MCF 10A (cell line): ENCODE measurements at places on chromosomes 12 and 14. TPM values are rescaled to one million over a fixed set of nuclear protein-coding genes. Genes with fewer than 3 reads are reported as not detected.

GRCh38 chr12:54585243-54585642, 3.2 kb downstream of the PPP1R1A start:
- DNase-seq, result no peak

GRCh38 chr14:79118291-79118690, 948.1 kb downstream of the NRXN3 start:
- DNase-seq, result no peak

EP400 gene
- total RNA-seq, result 52.4 and 54.8 TPM in 2 replicates

DNA sequence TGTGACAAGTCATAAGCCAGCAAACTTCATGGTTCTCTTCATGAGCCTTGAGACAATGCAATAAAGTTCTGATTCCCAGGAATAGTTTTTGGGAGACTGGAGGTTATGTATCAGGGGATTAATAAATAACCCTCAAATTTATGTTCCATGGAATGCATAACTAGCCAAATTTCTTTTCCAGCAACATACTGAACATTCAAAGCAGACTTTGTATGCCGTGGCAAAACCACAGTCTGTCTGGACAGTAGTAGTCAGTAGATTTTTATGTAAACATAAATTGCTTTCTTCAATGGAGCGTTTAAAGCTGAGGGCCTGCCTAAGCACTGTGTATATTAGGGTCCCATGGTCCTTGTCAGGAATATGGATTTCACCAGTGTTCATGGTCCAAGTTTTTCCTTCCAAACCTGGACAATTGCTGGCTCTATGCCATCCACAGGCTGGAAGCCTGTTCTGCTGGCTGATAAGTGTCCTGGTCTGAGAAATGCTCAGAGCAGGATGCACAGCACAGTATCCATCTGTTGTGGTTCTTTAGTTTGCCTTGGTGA, 144.9 kb downstream of the SRGAP1 start:
- no peak for DNase-seq

- DNase-seq, result no peak
Observed at GRCh38 chr12:63325757-63326156, 174.8 kb upstream of the AVPR1A start.

DNA sequence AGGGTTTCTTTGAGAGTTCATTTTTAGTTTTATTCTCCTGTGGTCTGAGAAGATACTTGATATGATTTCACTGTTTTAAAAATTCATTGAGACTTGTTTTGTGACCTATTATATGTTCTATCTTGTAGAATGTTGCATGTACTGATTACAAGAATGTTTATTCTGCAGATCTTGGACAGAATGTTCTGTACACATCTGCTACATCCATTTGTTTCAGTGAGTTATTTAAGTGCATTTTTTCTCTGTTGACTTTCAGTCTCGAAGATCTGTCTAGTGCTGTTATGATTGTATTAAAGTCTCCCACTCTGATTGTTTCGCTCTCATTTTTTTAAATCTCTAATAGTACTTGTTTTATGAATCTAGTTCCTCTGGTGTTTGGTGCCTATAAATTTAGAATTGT, 1319.8 kb downstream of the TMEM121 start:
- DNase-seq, result no peak

DNA sequence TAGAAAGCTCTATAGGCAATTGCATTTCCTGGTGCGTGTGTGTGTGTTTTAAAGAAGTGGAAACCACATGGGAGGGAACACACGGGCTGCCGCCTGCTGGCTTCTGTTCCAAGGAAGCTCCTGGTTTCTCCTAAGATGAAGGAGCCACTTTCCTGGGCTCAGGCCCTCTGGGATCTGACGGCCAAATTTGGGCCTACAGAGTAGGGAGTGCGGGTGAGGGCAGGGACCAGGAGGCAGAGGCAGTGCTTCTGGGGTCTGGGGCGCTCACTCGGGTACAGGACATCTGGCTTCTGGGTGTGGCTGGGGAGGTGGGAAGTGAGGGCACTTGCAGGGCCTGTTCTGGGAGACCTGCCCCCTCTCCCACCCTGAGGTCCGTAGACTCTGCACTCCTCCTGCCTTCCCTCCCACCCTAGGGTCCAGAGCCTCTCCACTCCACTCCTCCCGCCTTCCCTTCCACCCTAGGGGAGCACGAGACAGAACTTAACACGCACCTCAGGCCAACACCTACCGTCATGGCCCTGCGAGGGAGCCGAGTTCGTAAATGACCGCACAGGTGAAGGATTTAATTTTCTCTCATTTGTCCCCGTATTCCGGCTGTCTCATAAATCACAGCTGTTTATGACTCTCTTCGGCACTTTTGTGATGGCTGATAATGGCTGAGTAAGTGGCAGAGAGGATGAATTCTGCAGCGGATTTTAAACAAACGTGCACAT, 127.7 kb downstream of the KIF26A start:
- DNase-seq, result no peak

- no peak for DNase-seq
Observed at GRCh38 chr14:52661314-52661713, 34.0 kb downstream of the ERO1A start.

DNA sequence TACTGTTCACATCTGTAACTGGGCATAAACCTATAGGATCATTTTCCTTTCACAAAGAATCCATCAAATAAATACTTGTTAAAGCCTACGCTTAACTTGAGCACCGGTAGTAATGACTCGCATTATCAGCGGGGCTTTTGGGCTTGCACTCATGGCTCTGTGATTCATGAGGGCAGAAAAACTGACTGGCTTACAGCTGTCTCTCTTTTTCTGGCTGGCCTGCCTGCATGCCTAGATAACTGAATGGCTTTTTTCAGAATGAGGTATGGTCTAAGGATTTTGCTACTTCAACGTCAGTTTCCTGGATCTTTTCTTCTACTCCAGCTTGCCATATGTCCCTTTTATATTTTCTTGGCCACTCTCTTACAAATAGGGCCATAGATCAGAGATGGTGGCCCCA, 531.1 kb downstream of the NRXN3 start:
- no peak for DNase-seq

- no peak for DNase-seq
Observed at GRCh38 chr12:117046011-117046369, 53.2 kb downstream of the TESC start.

GRCh38 chr12:104272938-104273337, 30.6 kb upstream of the EID3 start:
- no peak for DNase-seq

DNA sequence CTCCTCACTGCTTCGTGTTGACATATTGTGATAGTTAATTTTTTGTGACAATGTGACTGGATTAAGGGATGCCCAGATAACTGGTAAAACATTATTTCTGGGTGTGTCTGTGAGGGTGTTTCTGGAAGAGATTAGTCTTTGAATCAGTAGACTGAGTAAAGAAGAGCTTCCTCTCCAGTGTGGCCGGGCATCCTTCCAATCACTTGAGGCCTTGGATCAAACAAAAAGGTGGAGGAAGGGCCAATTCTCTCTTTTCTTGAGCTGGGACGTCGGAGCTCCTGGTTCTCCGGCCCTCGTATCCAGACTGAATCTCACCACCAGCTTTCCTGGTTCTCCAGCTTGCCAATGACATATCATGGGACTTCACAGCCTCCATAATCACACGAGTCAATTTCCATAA, 240.4 kb downstream of the CHST11 start:
- DNase-seq, result no peak

MMP14 gene
- total RNA-seq, result 71.5 and 78.6 TPM in 2 replicates

PLEKHH1 gene
- 5.8 and 6.0 TPM in 2 replicates for total RNA-seq

DNA sequence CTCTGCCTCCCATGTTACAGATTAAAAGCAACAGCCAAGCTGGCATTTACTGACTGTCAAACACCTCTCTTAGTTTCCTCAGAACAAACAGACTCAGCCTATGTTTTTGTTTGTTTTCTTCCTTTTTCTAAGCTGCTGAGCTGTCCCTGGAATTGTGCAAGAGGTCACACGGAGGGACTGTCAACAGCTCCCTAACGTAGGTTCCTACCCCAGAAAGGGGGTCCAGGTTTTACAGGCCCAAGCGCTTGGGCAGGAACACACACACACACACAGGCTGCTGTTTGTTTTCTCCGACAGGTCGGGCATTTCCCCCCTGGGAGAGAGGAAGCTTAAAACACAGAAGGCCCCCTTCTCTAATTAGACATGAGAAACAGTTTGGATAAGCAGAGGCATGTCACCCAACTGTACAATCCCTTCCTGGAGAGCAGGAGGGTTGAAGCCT, 739.6 kb upstream of the TBX3 start:
- no peak for DNase-seq

DNA sequence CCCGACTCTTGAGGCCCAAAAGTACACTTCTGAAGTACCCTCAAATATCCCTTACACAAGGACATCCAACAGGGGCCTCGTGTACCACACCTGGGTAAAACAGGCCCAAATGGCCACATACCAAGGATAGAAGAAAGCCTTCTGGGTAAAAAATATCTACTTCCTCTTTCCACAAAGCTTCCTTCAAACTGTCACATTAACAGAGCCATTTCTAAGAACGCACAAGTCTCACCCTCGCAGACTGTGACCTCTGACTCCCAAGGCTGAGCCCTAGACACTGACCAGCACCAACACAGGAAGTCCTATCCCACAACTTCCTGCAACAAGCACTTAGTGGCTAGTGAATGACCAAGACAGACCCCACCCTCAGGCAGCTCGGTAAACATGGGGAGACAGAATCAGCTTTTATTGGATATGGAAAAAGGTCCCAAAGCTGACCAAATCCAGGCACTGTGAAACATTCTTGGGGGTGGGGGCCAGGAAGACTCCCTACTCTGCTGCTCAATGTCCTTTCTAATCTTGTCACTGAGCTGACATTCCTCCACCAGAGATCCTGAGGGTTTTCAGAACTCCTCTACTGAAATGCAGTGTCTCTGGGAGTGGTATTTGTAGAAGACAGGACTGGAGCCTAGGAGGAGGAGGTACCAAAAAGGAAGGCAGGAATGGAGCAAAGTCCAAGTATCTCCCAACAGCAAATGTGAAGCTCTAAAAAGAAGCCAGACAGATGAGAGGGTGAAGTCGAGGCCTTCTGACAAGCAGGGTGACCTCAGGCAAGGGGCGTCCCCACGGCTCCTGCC, 15.9 kb downstream of the KCTD10 start:
- DNase-seq, result no peak

OR4E1 gene
- not detected in 2 replicates for total RNA-seq

DNA sequence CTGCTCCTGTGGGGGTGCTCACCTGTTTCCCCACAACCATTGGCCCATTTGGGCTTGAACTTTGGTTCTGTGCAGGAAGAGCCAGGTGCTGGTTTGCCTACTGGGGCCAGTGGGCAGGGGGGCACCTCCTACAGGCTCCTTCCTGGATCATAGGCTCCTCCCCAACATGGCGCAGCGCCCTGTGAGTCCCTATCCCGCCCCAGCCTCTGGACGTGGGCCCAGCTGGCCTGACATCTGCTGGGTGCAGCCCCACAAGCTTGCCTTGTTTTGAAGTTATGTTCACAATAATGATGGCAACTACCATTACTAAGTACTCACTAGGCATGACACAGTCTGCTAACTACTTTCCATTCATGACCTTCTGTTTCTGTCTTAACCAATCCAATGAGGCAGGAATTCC, 147.8 kb downstream of the RBM19 start:
- no peak for DNase-seq

DNA sequence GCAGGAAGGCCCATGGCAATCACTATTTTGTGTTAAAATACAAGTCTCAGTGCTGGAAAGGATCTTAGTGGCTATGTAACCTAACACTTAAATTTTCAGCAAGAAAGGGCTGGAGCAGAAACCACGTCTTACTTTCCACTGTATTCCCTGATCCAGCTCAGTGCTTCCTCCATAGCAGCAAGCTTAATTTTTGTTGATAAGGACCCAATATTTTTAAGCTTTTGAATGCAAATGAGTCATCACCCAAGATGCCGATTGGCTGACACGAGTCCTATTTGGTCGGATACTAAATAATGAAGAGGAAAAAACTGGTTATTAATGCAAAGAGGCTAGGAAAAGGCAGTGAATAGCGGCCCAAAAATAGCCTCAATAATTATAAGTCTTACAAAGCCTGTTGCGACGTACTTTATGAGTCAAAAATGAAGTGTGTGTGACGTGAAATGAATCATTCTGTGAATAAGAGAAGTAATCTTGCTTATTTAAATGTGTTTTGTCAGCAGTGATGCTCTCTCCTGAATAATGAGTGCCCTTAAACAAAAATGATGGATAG, 46.9 kb upstream of the IGF1 start:
- no peak for DNase-seq

GRCh38 chr12:25186788-25187402, 8.1 kb downstream of the DNAI7 start:
- no peak for DNase-seq

PDE3A gene
- not detected in 2 replicates for total RNA-seq

- peak; percentile 59 for DNase-seq
Observed at GRCh38 chr12:26749781-26750180, 83.2 kb downstream of the ITPR2 start.

SFSWAP gene
- 68.2 and 68.8 TPM in 2 replicates for total RNA-seq

DNA sequence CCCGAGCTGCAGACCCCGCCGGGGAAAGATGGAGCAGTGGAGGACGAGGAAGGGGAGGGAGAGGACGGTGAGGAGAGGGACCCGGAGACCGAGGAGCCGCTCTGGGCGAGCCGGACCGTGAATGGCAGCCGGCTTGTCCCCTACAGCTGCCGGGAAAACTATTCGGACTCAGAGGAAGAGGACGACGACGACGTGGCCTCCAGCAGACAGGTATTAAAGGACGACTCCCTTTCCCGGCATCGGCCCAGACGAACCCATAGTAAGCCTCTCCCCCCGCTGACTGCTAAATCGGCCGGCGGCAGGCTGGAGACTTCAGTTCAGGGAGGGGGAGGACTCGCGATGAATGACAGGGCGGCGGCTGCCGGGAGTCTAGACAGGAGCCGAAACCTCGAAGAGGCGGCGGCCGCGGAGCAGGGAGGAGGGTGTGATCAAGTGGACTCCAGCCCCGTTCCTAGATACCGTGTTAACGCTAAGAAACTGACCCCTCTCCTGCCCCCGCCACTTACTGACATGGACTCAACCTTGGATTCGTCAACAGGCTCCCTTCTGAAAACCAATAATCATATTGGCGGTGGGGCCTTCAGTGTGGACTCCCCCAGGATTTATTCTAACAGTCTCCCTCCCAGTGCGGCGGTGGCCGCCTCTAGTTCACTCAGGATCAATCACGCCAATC, 962 bp downstream of the LEMD3 start:
- DNase-seq, result peak; percentile 78

C12orf60 gene
- 2.2 and 2.6 TPM in 2 replicates for total RNA-seq

GZMB gene
- total RNA-seq, result not detected in 2 replicates

OVCH1 gene
- total RNA-seq, result 1.9 and 4.0 TPM in 2 replicates

DNA sequence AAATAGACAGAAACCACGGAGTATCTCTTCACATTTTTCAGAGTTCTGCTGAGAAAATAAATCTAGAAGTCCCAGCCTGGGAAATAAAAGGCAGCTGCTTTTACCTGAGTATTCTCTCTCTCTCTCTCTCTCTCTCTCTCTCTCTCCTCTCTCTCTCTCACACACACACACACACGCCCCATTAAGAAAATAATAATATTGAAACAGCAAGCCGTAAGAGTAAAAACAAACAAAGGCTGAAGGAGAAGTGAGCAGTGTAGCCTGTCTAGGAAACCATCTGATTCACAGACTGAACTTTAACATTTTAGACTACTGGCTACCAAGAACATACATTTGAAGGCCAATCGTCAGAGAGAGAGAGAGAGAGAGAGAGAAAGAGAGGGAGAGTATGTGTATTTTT, 8.4 kb downstream of the PTHLH start:
- DNase-seq, result no peak

GRCh38 chr14:72999316-72999715, 27.6 kb downstream of the ZFYVE1 start:
- no peak for DNase-seq
